ENCODE measurements at places on chromosomes 6 and 20.

- no peak for DNase-seq
These were observed 12.9 kb downstream of the SOD2 start for GRCh38 chr6:159680104-159680503.

- no peak for DNase-seq
These were observed 148.2 kb downstream of the LAMA2 start for GRCh38 chr6:129031051-129031599.

DNA sequence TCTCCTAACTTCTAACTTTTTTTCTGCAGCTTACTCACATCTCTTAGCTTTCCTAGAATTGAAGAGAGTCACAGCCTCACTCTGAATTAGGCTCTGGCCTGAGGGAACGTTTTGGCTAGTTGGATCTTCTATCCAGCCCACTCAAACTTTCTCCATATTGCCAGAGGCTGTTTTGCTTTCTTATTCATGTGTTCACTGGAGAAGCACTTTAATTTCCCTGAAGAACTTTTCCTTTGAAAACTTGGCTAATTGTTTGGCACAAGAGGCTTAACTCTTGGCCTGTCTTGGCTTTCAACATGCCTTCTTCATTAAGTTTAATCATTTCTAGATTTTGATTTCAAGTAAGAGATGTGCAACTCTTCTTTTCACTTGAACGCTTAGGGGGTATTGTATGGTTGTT lies 138.2 kb upstream of the PLCB4 start:
- DNase-seq, result no peak

GRCh38 chr6:5205877-5206850 lies 54.6 kb downstream of the LYRM4 start:
- DNase-seq, result peak; percentile 17

GRCh38 chr6:154624038-154624599 lies 109.1 kb upstream of the SCAF8 start:
- no peak for DNase-seq

DNA sequence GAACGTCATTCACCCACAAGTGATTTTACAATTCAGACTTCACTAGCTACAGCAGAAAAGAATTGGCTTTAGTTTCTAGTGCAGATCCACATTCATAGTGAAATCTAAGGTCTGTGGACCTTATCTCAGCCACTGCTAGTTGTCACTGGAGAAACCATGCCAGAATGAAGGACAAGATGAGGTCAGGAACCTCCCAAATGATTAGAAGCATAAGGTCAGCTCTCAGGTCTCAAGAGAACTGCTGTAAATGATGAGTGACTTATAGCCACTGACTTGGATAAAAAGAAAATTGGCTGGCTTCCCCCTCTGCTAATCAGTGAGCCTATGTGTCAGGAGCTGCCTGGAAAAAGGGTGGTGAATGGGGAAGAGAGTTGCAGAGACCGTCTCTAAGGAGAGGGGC lies 265.3 kb upstream of the BMP2 start:
- no peak for DNase-seq

- DNase-seq, result no peak
These were observed 128.9 kb upstream of the NAA20 start for GRCh38 chr20:19888269-19888671.

DNA sequence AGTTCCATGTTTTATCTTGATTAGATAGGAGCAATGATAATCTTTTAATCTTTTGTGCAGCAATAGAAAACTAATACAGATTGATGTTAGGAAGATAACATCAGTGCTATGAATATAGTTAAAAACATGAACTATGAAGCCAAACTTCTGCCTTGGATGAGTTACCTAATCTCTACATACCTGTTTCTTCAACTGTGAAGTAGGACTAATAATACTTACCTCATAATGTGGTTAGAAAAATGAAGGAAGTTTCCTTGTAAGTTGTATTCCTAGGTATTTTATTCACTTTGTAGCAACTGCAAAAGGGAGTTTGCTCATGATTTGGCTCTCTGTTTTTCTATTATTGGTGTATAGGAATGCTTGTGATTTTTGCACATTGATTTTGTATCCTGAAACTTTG lies 111.9 kb downstream of the FRK start:
- no peak for DNase-seq

GRCh38 chr20:60408435-60408834 lies 450.2 kb downstream of the CDH26 start:
- no peak for DNase-seq

DNA sequence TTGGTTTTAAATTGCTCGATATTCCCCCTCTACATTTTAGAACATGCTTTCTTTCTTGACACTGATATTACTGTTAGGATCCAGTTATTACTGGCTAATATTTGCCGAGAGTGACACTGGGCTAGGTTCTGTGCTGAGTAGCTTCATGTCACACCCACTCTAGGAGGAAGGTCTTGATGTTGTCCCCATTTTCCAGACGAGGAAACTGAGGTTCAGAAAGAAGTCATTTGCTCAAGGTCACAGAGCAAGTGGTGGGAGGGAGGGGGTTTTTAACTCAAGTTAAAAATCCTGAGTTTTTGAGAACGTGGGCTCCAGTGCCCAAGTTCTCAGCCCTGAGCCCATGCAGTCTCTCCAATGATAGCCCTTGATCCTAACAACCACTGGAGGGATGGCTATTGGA lies 18.9 kb downstream of the TGM2 start:
- no peak for DNase-seq

GRCh38 chr20:58839991-58840747 lies 10.5 kb downstream of the GNAS-AS1 start:
- no peak for DNase-seq

All from HEK293T (cell line).